Stimulated activated CD4-positive, alpha-beta T cell treated with anti-CD3 and anti-CD28 coated beads, TNF-alpha, amount 100 ng/mL, for 48 hours (primary cell): ENCODE measurements at places on chromosomes 6 and 20.

DNA sequence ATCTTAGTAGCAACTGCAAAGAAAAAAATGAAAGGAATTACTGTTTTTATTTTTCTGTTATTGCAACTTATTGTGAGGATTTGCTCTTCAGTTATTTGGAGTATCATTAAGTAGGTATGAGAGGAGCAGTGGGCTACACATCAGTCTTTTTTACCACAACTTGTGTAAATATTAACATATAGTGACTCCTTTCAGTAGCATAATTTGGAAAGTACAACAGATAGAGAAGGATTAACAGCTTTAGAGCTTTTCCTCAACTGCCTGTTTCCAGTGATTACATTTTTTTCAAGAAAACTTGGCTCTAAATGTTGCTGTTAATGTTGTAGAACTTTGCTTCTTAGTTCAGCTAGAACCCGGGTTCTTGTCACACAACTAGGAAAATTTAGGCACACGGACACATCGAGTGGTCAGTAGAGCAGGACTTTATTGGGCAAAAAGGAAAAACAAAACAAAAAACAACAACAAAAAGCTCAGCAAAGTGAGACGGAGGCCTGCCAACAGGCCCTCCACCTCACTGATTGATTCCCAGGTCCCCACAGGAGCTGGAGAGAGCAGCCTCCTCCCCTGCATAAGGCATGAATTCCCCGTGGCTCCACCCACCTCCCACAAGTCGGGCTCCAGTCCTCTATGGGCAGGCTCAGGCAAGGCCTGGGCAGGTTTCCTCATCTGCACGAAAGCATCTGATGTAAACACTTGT lies 75.1 kb downstream of the ADGRG6 start:
- DNase-seq = no peak

- DNase-seq = no peak
These were observed 113.5 kb downstream of the CDYL start for GRCh38 chr6:4889701-4890100.

DNA sequence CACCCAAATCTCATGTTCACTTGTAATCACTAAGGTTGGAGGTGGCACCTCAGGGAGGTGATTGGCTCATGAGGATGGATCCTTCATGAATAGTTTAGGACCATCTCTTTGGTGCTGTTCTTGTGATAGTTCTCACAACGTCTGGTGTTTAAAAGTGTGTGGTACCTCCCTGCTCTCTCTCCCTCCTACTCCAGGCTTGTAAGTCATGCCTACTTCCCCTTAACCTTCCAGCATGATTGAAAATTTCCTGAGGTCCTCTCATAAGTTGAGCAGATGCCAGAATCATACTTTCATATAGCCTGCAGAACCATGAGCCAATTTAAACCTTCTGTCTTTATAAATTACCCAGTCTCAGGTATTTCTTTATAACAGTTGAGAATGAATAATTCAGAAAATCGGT lies 16.6 kb downstream of the HLA-A start:
- no peak for DNase-seq

- no peak for DNase-seq
These were observed 90.2 kb downstream of the THBS2 start for GRCh38 chr6:169163411-169163901.

DNA sequence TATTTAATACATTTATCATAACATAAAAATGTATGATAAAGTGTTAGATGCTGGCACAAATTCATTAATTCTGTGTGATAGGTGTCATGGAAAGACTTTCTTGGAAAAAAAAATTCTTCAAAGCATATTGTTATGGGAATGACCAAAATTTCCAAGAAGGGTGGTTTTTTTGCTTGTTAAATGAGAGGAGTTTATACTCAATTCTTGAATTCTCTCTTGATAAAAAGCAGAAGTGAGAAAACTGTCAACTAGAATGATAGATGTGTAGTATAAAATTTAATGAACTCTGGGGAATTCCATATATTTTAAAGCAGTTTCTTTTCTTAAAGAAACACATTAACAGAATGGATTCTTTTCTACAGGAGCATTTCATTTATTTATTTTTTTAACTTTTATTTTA lies 62.0 kb upstream of the SNAP91 start:
- no peak for DNase-seq

GRCh38 chr6:142331601-142332000 lies 29.8 kb downstream of the ADGRG6 start:
- DNase-seq = no peak

- no peak for DNase-seq
These were observed 135.5 kb upstream of the LRFN2 start for GRCh38 chr6:40722553-40723258.

DNA sequence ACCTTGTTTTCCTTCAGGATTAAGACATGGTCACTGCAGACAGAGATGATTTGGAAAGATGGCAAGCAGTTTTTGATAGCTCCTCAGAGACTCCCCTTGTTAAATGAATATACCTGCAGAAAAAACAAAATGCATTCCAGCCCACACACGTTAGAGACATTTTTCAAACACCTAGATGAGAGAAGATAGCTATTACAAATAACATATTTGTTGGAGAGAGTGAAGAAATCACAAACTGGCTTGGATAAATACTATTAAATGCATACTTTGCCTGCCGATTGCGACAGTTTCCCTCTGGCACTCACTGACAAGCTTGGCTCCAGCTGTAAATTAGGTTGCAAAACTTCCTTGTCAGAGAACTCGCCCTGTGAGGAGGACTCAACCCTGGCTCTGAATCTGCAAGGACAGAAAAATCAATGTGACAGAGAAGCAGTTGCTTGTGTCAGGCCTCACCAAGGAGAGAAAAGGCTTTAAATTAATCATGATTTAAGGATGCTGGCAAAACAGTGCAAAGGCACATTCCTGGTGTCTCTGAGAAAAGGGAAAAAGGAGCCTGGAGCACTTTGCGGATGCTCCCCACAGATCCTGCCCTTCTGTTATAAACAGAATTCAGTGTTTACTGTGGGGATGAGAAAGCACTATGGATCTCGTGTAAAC lies 423.7 kb upstream of the MARCKS start:
- DNase-seq = no peak

GRCh38 chr6:134819236-134819635 lies 130.7 kb downstream of the ALDH8A1 start:
- DNase-seq = no peak
